Stimulated activated CD4-positive, alpha-beta T cell treated with anti-CD3 and anti-CD28 coated beads, Interleukin-1b, Interleukin-23, amount 100 ng/mL, for 1 hour (primary cell): ENCODE measurements at places on chromosomes 11 and 22.

- no peak for DNase-seq
Observed at GRCh38 chr11:34311126-34311525, 46.7 kb downstream of the ABTB2 start.

DNA sequence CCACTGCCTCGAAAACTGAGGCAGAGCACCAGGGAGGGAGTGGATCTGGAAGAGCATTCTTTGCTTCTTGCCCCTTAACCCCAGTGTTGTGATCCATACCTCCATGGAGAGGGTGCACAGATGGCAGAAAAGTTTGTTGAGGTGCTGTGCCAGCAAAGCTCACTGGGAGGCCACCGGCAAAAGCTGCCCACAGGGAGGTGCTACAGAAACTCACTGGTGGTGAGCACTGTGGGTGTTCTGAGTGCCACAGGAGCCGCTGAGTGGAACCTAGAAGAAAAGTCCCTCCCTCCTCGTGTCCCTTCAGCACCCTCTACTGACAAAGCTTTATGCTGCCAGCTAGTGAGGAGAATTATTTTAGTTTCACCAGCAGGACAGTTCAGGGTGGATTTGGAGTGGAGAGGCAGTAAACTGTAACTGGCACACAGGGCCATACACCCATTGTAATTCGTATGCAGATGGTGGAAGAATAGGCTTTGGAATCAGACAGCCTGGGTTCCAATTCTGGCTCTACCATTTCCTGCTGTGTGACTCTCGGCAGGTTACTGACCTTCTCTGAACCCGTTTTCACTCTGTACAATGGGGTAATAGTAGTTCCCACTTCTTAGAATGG, 84.6 kb downstream of the SWAP70 start:
- DNase-seq: no peak

DNA sequence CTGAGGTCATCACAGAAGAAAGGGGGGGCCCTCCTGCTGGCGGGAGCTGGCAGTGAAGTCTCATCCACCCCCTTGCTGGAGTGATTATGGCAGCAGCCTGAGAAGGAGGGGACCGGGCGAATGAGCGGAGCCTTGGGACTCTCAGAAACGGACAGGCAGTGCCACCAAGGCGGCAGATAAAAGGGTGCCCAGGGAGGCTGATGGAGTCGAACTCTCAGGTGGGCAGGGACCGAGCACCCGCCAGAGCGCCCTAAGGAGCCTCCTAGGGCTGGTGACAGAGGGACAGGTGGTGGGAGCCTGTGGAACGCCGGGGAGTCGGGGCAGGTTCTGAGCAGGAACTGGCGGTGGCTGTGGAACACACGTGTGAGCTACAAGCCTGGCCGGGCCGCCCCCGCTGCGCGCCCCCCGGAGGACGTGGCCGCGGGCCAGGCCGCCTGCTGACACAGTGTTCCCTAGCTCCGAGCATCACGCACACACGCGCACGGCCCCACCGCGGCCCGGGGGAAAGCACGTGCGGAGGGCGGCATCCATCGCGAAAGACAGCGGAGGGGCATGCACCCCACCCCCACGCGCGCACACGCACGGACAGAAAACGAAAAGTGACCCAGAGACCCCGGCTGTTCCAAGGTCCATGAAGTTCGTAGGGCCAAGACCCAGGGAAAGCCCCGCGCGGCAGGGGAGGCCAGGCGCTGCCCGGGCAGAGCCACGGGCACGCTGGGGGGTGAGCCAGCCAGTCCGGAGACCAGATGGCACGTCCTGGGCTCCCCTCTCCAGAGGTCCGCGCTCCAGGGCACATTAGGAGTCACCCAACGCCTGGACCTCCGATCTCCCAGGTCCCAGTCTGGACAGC, 1.0 kb downstream of the VWCE start:
- peak; percentile 28 for DNase-seq

- no peak for DNase-seq
Observed at GRCh38 chr11:62621027-62621566, 689 bp downstream of the B3GAT3 start.

DNA sequence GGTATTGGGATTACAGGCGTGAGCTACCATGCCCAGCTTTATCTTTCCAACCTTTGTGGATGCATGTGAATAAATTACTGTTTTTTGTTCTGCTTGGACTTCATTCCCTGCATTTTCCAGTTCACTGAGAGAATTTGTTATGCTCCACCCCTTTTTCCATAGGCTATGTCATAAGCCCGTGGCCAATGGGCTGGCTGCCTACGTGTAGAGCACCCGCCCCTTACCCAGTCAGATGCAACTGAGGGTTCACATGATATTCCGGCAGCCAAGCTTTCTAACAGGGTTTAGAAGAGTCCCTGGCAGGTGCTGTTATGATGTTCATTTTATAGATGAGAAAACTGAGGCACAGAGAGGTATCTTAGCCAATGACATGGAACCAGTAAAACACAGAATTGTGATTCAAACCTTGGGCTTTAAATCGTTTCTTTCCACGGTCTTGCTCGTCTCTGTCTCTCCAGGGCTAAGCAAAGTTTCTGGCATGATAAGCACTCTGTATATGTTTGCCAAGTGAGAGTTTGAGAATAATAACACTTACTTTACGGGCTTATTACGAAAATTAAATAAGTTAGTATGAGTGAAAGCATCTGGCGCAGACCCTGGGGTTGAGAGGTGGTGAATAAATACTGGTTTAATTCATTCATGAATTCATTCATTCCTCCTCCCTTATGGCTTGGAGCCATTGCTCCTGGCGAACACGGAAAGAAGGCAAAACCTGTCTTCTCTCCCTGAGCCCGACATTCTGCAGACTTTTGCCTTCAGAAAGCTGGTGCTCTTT, 42.4 kb upstream of the RASD2 start:
- DNase-seq: no peak

DNA sequence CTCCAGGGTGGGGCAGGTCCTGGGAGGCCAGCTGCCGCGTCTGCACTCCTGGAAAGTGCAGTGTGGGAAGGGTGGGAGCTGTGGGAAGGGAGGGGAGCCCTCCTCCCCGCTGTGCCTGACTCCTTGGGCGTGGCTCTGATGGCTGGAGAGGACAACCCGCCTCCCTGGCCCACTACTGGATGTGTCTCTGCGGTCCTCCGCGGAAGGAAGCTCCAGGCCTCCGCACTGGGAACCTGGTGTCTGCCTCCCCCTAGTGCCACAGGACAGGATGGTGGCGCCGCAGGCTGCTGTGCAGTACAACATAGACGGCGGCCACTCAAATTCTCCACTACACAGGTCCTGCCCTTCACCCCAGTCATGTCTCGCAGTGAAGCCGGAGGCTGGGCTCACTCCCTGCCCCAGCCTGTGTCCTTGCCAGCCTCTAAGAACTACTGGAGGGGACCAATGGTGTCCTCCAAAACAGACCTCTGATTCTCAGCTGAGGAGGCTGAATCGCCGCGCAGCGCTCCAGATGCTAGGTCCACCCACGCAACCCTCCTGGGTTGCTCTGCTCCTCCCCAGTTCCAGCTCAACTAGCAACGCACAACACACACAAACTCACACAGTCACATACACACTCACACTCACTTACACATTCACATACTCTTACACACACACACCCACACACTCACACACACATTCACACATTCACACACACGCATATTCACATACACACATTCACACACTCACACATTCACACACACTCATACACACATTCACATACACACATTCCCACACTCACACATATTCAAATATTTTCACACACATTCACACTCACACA, 12.4 kb upstream of the DSCAML1 start:
- no peak for DNase-seq

DNA sequence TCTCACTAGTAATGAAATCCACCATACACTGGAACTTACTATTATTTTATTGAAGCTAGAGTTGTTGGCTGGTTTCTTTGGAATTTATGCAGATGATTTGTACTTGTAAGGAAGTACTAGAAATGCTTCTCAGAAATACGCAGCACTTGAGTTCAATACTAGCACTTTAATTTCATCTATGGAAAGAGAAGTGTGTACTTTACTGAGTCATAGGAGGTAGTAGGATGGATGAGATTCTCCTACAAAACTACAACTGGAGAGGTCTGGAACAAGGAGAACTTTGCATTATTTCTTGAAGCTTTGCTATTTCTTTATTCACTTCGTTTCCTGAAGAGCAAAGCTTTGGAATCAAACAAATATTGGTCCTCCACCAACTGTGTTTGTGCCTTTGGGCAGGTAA, 44.1 kb upstream of the CCDC90B start:
- DNase-seq: no peak

DNA sequence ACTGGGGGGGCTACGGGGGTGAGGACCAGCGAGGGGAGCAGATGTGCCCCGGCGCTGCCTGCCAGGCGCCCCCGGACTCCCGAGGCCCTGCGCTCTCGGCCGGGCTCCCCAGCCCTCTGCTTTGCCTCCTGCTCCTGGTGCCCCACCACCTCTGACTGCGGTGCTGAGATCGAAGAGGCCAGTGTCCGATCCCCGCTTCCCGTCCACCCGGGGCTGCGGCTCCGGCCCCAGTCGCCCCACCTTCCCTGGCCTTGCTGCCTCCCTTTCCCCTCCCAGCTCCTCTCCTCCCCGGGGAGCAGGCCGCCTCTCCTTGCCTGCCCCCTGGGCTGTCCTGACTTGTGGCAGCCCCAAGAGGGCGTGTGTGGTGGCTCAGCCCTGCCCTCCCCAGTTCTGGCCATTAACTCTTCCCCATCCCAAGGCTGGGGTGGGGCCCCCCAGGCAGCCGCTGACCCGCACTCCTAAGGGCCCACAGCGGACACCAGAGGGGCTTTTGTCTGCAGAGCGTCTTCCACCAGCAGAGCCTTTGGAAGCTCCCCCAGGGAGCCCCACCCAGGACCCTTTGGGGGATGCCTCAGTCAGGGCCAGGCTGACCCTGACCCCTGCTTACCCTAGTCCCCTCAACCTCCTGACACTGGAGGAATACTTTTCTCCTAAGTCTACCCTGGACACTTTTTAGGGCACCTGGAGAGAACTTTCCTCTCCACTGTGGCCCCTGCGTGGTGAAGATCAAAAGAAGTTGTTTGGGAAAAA, 16.6 kb downstream of the RTN4RL2 start:
- DNase-seq: no peak
